Esophagus squamous epithelium (tissue), 5 donors: ENCODE measurements at places on chromosomes 6 and 20. TPM values are rescaled to one million over a fixed set of nuclear protein-coding genes. Genes with fewer than 3 reads are reported as not detected.

Gene TFEB
- 12.2 TPM for total RNA-seq

DNA sequence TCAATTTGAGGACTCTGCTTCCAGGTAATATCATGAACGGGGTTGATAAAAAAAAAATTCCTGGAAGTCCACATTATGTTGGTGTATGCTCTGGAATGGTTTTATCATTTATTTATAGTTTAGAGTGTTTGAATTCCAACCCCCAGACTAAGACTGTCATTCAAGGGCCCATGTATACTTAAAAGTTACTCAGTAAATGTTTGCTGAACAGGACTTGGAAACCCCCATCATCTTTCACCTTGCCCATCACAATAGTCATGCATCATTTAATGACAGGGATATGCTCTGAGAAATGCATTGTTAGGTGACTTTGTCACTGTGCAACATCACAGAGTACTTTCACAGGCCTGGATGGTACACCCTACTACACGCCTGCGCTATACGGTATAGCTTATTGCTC, 104.8 kb downstream of the ATXN1 start:
- DNase-seq, result no peak

- DNase-seq, result no peak
These were observed 16.8 kb downstream of the TMEM244 start for GRCh38 chr6:129844118-129844891.

DNA sequence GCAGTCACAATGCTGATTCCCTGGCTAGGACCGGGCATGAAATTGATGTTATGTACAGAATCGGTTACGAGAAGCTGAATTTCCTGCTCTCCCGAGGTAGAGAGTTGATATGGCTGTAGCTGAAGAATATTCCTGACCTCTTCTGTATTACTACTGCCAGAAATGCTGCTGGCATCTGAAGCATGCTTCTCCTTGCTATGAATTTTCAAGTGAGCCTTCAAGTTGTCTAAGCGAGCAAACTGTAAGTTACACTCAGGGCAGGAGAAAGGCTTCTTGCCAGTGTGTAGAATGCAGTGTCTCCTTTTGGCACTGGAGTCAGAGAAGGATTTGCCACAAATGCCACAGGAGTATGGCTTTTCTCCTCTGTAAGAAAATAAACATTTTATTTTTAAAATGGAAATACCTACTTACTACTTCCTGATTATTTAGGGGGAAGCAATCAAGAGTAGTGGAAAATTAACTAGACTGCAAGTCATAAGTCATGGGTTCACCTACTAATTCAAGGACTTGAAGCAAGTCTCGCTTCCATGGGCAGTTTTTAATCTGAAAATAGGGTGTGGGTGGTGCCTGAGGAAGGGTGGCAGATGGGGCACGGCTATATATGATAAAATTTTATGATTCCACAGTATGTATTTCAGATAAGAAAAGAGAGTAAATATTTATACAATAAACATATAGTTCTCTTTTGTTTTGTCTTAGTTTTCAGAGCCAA, 10.8 kb upstream of the MICAL1 start:
- no peak for DNase-seq

GRCh38 chr20:19609642-19610223, 148.3 kb upstream of the RIN2 start:
- DNase-seq, result no peak

DNA sequence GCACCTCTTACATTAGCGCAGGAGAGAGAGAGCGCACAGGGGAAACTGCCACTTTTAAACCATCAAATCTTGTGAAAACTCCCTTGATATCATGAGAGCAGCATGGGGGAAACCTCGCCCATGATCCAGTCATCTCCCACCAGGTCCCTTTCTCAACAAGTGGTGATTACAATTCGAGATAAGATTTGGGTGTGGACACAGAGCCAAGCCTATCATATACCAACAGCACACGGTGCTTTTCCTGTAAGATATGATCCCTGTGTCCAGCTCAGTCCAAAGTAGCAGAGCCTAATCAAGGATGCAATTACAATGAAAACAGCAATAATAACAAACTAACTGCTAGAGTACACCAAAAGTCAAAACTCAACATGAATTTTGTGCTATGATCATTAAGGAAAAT, 148.7 kb upstream of the TCF21 start:
- no peak for DNase-seq

GRCh38 chr6:49548613-49549304, 1.7 kb upstream of the C6orf141 start:
- no peak for DNase-seq

GRCh38 chr6:144696610-144697368, 411.7 kb downstream of the UTRN start:
- DNase-seq, result no peak
